ENCODE measurements at places on chromosomes 2 and 18.

- no peak for DNase-seq
Measured at GRCh38 chr2:3641841-3642421, 16.1 kb upstream of the ALLC start.

DNA sequence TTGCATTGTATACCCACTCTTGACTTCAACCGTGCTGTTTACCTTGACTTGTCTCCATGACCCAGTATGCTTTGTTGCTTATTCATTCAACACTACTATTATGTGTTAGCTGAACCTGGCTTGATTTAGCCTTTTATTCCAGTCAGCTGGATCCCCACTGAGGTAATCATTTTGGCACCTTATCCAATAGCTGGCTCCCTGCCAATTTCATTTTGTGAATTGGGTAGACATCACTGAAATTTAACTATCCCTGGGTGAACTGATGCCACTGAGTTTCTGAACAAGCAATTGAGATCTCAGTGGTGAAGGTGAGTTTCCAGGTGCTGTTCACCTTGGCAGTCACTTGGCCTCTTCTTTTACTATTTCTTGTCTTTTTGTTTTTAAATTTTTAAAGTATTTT, 584.3 kb downstream of the ADCYAP1 start:
- no peak for DNase-seq

DNA sequence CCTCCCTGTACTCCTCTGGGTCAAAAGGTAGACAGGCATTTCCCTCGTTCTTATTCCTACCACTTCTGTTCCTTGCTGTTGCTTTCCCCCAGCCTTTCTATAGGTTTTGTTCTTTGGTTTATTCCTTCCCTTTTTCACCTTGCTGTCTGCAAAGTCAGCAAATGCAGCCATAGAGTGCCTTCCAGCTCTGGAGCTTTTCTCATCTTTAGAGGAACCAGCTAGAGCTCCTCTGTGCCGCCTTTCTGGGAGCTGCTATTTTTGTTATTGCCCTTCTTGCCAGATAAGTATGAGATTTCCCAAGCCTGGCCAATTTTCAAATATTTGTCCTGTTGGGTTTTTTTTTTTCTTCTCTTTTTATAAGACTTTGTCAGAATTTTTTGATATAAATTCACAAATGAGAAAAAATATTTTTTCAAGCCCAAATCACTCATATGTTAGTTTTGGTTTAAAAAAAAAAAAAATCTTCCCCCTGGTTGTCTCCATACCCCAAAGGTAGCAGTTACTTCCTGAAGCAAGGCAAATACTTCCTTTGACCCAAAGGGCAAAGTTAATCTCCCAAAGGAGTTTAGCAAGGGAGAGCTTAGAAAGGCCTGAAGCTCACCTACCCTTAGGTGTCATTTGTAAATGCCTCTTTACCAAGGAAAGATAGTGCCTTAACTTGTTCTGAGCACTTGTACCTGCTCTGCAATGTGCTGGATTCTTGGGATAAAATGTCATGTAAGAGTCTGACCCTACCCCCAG, 5.1 kb upstream of the TTC27 start:
- DNase-seq, result no peak

GRCh38 chr2:154402213-154402612, 296.3 kb upstream of the KCNJ3 start:
- DNase-seq, result no peak

DNA sequence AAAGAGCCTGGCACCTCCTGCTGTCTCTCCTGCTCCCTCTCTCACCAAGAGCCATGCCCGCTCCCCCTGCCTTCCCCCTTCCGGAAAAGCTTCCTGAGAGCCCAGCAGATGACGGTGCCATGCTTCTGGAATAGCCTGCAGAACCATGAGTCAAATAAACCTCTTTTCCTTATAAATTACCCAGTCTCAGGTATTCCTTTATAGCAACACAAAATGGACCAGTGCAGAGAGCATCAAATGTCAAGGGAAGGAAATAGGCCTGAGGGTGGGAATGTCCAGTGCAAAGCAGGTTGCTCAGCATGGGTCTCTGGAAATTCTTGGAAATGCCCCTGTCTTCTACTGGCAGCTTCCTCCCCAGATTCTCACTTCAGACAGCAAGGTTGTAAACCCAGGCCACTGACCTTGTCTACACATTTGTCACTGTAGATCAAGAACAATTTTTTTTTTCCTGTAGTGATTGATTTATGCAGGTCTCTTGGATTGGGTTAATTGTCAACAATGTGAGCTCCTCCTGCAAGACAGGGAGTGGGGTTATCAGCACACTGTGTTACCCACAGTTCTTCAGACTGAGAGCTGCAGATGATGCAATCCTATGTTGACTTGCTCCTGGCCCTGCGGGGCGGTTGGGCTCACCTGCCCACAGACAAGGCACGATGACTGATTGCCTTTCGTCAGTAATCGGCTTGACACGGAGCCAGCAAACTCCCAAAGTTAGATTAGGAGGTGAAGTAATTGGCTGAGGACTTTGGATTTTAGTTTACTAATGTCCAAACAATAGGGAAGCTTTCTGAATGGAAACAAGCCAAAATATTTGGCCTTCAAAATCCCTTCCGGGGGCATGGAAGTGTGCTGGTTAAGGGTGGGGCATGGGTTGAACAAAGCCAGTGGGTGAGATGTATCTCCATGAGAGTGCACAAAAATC, 5.4 kb upstream of the BOD1L2 start:
- DNase-seq, result no peak

GRCh38 chr2:49342156-49342555, 187.8 kb upstream of the FSHR start:
- no peak for DNase-seq

- DNase-seq, result no peak
Measured at GRCh38 chr2:163551616-163552373, 184.0 kb downstream of the FIGN start.

DNA sequence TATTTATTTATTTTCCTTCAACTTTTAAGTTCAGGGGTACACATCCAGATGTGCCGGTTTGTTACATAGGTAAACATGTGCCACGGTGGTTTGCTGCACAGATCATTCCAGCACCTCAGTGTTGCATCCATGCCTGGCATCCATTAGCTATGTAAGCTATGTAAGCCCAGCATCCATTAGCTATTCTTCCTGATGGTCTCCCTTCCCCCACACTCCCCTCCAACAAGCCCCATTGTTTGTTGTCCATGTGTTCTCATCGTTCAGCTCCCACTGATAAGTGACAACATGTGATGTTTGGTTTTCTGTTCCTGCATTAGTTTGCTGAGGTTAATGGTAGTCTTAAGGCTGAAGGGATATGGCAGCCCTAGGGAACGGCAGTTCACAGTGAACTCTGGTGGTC, 203.4 kb downstream of the CTNNA2 start:
- no peak for DNase-seq

DNA sequence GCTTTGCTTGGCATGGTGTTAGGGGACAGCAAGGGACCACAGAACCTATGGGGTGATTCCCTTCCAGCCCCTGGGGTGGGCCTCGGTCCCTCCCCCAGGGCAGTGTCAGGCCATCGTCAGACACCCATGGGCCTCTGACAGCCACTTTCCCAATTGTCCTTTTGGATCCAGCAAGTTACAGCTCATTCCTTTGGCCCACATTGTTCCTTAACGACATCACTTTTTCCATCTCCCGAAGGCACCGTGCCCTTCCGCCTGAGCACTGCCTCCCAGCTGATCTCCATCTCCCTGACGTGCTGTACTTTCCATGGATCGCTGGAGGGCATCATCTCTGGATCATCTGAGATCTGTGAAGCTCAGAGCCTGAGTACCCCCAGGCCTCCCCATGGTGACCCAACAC, 10.4 kb upstream of the KCNK3 start:
- no peak for DNase-seq

DNA sequence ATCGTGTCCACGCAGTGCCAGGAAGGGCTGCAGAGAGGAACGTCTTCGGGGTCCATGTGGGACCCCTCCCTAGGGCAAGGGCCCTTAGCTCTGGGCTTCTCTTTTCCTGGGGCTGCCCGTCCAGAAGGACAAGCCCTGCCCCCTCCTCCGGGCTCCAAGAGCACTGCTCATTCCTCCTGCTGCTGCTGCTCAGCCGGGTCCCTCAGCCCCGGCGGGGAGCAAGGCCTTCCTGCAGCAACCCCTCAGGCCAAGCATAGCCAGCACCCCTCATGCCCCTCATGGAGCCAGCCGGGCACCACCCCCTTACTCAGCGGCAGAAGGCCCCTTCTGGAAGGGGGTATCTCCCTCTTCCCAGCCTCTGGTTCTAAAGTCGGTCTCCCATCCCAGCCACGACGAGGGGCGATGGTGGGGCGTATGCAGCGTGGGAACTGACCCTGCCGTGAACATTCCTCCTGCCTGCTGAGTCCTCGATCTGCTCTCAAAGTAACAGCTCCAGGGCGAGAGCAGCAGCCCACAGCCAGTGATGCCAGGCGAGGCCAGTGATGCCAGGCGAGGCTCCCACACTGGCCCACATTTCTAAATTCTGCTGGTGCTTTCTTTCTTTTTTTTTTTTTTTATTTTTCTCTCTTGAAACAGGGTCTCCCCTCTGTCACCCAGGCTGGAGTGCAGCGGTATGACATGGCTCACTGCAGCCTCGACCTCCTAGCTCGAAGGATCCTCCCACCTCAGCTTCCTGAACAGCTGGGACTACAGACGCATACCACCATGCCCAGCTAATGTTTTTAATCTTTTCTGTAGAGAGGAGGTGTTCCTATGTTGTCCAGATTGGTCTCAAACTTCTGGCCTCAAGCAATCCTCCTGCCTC, 99.7 kb downstream of the HDAC4 start:
- DNase-seq, result no peak

- DNase-seq, result no peak
Measured at GRCh38 chr2:219287580-219288265, 8.6 kb downstream of the DNAJB2 start.

- no peak for DNase-seq
Measured at GRCh38 chr2:64698668-64699444, 45.1 kb upstream of the SERTAD2 start.

DNA sequence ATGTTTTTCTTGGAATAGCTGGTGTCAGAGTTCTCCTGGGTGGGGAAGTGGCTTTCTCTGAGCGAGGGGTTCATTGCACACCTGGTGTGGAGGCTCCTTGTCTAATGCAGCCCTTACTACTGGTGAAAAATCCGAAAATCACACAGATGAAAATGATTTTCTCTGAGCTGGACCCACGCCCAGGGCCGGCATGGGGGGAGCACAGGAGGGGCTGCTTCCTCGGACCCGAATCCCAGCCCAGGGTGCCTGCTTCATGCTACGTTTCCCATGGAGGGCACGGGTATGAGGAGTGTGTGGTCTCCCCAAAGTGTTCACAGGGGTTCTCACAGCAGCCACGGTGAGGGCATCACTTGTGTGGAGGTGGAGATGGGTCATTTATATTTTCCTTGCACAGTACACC, 288.0 kb upstream of the HDAC4 start:
- no peak for DNase-seq

DNA sequence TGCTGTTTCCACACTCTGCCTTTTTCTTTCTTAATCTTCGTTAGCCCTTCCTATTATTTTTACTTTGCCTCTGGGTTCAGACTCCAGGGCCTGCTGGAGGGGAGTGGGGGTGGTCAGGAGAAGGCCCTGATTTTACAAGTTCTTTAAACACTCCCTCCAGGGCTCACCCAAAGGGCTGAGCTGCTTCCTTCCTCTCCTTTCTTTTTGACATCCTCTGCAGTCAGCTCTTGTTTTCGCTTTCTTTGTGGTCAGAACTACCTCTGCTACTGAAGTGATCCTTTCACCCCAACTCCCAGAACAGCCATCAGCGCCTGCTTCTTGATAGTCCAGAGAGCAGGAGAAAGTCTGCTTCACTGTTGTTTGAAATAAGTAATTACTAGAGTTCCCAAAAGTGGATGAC, 925.7 kb downstream of the EPHA4 start:
- no peak for DNase-seq

GRCh38 chr2:64939332-64939917, 49.8 kb upstream of the SLC1A4 start:
- DNase-seq, result peak; percentile 25

DNA sequence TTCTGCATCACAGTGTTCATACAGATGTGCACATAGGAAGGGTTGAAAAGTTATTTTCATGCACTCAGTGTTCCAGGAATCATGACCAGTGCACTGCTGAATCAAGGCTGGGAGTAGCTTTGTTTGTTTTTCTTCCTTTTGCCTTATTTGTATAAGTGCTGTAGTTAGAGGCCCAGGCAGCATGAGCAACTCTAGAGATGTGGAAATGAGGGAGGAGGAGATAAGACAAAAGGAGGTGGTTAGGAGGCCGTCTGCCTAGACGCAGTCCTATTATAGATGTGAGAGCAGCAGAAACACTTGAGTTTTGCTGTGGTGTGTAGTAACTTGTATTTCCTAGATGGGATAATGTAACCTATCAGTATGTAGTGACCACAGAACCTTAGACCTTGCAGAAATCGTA, 264.3 kb upstream of the RASGRP3 start:
- no peak for DNase-seq

GRCh38 chr18:48583573-48583972, 44.7 kb downstream of the CTIF start:
- no peak for DNase-seq

GRCh38 chr2:7929281-7929680, 752.6 kb upstream of the ID2 start:
- no peak for DNase-seq

- no peak for DNase-seq
Measured at GRCh38 chr2:215573496-215573895, 137.6 kb upstream of the FN1 start.

- DNase-seq, result no peak
Measured at GRCh38 chr2:201264472-201265173, 4.3 kb downstream of the CASP8 start.

- DNase-seq, result no peak
Measured at GRCh38 chr2:44936715-44937687, 4.5 kb upstream of the SIX3 start.

GRCh38 chr2:68727683-68728375, 6.8 kb upstream of the ARHGAP25 start:
- DNase-seq, result no peak

GRCh38 chr2:235024931-235025773, 73.3 kb downstream of the SH3BP4 start:
- no peak for DNase-seq

DNA sequence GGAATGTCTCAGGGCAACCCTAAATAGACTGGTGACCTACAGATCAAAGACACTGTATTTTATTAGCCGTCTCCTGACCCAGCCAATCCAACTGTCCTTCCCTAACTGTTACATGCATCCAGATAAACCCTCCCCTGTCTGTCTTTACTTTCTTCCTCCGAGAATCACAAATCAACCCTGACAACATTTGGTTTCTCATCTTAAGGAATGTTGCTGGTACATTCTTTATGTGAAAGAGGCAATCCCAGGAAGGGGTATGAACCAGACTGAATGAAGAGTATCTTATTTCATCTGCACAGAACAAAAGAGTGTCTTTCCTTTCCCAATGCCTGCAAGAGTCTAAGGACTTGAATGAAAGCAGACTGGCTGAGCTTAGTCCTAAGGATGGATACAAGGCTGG, 113.9 kb upstream of the LTBP1 start:
- no peak for DNase-seq

- no peak for DNase-seq
Measured at GRCh38 chr18:61991201-61991600, 98.4 kb upstream of the RNF152 start.

DNA sequence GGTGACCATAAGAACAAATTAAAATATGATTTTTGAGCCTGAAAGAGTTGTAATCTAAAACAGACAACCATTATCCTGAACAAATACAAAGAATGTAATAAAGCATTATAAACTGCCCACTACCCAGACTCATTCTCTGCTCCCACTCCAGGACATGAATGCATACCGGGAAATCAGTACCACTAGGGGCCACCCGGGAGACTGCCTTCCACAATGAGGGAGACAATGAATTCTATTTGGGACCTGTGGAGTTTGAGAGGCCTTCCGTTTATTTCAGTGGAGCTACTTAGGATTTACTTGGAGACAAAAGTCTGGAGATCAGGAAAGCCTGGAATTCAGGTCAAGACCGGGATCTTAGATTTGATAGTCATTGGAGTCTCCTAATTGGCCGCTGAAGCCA, 50.0 kb downstream of the NAB1 start:
- DNase-seq, result no peak

GRCh38 chr2:4947911-4948310, 744.3 kb upstream of the SOX11 start:
- DNase-seq, result no peak
